ENCODE measurements at places on chromosomes 6 and 20.

GRCh38 chr20:24954151-24954550, 5.1 kb downstream of the CST7 start:
- DNase-seq = no peak

- DNase-seq = no peak
Measured at GRCh38 chr20:1186367-1186991, 1.7 kb upstream of the TMEM74B start.

GRCh38 chr20:18773566-18773965, 40.0 kb upstream of the SCP2D1 start:
- DNase-seq = no peak

DNA sequence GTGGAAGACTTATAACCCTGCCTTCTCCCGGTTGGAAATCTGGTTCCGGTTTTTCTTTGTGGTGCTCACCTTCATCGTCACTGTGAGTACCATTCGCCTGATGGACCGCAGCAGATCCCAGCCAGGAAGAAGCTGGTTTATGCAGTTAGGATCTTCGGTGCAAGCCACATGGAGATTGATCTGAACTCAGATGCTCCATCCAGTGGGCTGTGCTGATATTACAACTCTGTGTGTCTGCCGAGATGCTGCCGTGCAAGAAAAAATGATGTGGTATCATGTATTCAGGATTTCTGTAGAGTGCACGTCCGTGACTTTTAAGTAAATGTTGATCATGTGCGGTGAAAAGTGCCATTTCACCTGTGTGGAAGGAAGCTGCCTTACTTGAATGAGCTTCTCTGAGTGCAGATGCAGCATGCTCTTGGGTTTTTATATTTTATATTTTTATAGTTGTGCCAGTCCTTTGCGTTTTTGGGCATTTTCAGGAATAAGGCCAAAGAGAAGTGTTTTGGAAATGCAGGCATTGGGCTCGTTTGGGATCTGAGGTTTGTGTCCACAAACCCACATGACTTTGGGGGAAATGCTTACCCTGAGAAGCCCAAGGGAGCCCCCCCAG, 39.2 kb downstream of the DYNLT1 start:
- DNase-seq = peak; percentile 84

DNA sequence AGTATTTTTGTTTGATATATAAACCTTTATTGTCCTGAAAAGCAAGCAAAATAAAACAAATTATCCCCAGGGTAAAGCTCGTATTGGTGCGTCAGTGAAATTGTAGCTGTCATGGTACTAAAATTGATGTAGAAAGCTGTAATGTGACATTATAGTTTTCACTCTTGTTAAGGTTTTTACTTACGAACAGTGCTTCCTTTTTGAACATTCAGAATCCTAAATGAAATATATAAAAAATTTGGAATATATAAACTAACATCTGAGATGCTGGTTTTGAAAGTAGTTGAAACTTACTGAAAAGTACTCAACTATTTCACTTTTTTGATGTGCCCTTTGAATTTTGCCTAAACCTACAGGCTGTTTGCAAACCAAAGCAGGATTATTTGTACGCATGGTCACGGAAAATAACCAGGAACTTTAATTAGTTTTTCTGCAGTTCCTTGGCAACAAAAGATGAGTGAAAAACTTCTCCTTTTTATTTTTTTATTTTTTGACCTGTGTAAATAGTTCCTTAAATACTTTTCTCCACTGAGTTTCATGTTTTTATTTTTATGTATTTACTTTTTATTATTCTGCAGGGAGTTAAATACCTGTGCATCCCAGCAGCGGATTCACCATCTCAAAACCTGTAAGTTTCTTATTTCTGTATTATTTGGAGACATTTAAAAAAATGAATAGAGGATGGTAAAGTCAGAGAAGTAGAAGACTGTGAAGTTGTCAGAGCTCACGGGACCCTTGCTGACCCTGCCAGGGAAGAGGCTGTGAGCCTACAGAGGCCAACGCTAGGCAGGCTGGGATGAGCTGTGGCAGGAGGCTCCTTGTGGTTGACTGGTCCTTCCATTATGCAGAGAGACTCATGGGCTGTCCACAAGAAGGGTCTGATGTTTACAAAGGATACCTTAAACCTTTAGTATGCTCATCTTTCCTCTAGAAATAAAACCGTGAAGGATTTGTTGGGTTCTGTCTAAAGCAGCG, 42.5 kb downstream of the DUSP22 start:
- no peak for DNase-seq

GRCh38 chr6:138986578-138986977, 1.5 kb downstream of the REPS1 start:
- no peak for DNase-seq

GRCh38 chr20:59207235-59207634, 43.6 kb downstream of the ZNF831 start:
- DNase-seq = no peak

GRCh38 chr6:167428664-167429333, 103.9 kb downstream of the TTLL2 start:
- no peak for DNase-seq

DNA sequence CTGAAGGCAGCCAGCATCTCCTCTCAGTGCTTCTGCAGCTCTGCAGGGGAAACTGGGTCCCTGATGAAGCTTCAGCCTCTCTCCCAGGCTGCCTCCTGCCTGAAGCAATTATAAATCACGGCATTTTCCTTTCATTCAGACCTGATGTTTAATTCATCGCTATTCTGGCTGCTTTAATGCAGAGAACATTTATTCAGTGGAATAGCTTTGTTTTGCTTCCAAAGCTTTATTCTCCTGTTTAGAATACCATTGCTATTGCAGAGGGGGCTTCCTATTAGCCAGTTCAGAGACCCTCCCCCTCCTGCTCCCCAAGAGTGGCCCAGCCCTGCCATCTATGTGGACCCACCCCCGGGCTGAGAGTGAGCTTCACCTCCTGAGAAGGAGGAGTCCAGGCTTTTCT, 255.6 kb downstream of the LRFN2 start:
- no peak for DNase-seq

DNA sequence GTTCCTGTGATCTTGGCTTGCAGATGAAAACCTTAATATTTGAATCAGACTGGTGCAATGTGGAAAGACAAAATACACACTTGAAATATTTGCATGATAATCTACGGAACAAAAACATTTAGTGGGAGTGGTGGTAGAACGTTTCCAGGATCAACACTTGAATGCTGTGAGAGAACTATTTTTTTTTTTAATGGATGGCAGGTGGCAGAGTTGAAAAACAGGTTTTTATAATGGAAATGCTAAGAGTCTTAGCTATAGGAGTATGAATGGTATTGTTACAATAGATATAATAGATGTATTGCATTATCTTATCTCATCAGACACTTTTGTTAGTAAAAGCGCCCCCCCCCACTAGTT, 49.2 kb downstream of the CDKAL1 start:
- DNase-seq = no peak

DNA sequence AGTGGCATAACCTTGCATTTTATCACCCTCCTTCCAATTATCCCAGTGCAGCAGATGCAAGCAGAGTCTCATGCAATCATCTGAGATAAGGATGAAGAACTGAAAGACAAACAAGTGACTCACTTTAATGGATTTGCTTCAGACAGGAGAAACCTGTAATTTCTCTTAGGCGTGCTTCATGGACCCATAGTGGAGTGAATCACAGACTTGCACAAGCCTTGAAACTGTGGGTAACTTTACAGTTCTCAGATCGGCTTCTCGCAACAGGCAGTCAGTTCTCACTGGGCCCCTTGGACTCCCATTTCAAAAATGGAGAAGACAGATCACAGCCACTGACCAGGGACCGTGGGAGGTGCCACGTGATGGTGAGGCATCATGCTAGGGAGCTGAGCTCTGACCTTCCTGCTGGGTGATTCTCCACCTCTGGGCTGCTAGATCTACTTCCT, at the start of gene ADGRF4:
Gene ADGRF4 (plus strand): TSS at position 239 of the 446 bp plus-strand sequence. CDS start 8,666 bp downstream, outside the sequence.
- peak; percentile 90 for DNase-seq

GRCh38 chr6:22133357-22133756, 163.5 kb downstream of the PRL start:
- no peak for DNase-seq

GRCh38 chr6:145534989-145535388, 200.3 kb downstream of the EPM2A start:
- DNase-seq = no peak

DNA sequence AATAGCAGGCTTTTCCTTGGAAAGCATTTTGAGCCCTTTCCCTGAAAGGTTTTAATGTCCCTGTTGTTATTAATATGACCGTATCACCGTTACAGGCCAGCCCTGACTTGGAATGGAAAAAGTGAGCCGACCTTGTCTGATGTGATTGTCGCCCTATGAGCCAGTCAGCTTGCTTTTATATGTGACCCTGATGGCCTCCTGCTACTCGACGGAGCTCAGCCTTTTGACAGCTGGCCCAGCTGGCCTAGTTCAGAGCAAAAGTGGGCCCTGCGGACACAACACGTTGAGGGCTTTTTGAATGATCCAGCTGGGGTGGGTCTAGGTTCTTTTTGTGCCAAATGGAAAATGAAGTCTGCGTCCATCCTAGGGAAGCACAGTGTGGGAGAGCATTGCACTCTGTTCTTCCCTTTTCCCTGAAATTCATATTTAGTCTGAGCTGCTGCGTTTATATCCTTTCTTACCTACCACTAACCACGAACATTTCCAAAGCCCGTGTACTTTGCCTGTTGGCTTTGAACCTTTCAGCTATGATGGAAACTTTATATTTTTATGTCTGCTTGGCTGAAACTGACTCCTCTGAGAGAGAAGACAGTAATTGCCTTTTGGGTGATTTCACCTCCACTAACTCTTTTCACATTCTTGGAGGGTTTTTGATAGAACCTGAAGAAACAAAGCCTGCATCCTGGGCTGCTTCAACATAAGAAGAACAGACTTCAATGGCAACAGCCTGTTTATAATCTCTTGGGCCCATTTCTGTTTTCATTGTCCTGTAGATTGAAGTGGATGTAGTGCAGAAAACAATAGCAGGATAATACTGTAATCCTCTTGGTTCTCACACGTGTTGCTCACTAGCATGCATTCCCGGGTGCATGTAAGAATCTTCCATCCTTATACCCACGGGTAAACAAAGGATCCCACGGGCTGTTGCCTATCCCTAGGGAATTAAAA, 121.8 kb upstream of the HDGFL1 start:
- DNase-seq = no peak

- peak; percentile 78 for DNase-seq
Measured at GRCh38 chr6:46781478-46782378, 11.5 kb upstream of the MEP1A start.

DNA sequence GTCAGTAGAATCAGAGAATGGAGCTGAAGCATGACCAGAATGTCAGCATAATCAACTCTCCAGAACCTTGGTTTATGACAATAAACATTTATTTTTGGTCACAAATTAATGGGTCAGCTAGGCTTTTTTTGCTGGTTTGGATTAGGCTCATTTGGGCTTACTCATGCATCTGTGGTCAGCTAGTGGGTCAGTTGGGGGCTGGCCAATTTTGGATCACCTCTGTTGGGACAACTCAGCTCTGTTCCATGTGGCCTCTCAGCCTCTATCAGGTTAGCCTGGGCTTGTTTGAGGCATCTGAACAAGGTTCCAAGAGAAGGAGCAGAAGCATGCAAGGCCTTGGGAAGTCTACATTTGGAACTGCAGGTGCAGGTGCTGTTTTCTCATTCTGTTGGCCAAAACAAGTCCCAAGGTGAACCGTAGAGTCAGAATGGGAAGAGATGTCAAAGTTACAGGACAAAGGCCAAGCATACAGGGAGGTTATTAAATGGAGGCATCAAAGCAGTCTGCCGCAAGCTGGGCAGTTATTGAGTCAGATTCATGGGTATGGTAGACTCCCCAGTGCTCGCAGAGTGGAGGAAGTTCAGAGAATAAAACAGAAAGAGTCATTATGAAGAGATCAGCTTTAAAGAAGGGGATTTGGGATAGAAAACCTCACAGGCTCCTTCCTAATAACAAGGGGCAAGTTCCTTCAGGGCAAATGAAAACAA, 173.0 kb downstream of the PLCB4 start:
- DNase-seq = no peak

- peak; percentile 62 for DNase-seq
Measured at GRCh38 chr6:12324099-12324498, 33.9 kb downstream of the EDN1 start.

DNA sequence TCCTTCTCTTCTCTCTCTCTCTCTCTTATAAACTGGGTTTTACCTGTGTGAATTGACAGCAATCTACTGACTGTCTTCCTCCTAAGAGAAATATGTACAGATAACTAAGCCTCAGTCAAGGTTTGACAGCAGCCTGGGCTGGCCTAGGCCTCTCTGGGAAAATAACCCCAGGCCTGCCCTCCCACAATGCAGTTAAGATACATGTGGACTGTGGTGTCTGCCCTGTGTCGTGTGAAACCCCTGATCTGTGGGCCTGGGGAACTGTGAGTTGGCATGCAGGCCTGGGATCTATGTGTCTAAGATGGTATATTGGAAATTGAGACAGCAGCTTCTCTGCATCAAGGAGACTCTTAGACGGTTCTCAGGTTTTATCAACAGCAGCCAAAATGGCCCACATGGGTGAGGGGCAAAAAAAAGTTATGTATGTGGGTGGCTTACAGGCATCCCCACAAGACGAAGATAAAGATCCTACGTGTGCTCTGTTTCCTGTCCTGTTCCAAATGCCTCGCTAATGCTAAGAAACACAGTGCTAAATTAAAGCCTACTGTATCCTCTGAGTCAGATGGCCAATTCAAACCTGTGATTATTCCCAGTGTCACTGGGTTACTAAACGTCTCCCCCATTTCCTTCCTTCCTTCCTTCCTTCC, 19.0 kb downstream of the LRFN2 start:
- no peak for DNase-seq

GRCh38 chr6:138278326-138278725, 60.0 kb upstream of the PBOV1 start:
- DNase-seq = peak; percentile 40

- peak; percentile 76 for DNase-seq
Measured at GRCh38 chr20:346640-347316, at the start of gene NRSN2. Gene NRSN2, plus strand, starts transcription at chr20:347111. Its CDS starts 2,533 bp downstream, at chr20:349644.

DNA sequence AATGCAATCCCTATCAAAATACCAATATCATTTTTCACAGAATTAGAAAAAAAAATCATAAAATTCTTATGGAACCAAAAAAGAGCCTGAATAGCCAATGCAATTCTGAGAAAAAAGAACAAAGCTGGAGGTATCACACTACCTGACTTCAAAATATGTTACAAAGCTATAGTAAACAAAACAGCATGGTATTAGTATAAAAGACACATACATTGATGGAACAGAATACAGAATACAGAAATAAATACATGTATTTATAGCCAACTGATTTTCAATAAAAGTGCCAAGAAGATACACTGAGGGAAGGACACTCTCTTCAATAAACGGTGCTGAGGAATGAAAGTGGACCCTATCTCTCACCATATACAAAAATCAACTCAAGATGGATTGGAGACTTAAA, 28.7 kb upstream of the AKAP12 start:
- no peak for DNase-seq

DNA sequence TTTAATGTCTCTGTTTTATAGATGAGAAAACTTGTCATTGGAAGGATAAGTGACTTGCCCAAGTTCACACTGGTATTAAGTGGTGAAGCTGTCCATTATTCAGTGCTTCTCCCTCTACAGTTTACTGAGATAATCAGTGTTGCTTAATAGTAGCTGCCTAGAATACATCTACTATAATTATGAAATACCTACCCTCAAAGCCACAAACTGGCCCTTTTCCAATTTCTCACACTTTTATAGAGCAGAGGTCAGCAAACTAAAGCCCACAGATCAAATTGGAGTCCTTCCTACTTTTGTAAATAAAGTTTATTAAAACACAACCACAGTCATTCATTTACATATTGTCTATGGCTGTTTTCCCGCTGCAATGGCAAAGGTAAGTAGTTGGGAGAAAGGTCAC, 73.5 kb downstream of the EYS start:
- no peak for DNase-seq
